ENCODE measurements at places on chromosomes 1 and 21.

DNA sequence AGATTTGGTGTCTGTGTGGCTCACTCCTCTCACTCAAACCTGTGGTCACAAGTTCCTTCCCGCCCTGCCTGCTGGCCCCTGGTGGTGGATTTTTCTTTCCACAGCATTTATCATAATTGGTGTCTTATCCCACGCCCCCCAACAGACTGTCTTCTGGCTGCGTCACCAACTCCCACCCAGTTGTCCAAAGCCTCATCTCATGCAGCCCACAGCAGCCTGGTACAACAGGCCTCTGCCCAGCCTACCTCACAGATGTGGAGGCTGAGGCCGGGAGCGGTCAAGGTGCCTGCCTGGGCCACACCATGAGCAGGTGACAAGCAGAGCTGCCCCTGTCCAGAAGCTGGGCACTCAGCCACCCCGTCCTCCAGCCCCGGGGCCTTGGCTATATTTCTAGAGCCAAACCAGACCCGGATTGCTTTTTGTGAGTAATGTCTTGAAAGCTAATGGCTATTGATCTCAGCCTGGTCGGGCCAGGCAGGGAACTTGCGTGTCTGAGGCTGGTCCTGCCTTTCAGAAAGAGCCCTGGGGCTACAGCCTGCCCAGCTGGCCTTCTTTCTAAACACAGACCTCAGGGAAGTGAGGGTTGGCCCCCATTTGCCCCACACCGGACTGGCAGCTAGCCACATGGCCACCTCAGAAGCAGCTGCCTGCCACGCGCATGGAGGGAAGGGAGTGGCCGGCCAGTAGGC lies 2.6 kb downstream of the KCNAB2 start:
- DNase-seq = no peak

GRCh38 chr1:92476071-92476631 lies 10.6 kb downstream of the GFI1 start:
- DNase-seq = no peak

DNA sequence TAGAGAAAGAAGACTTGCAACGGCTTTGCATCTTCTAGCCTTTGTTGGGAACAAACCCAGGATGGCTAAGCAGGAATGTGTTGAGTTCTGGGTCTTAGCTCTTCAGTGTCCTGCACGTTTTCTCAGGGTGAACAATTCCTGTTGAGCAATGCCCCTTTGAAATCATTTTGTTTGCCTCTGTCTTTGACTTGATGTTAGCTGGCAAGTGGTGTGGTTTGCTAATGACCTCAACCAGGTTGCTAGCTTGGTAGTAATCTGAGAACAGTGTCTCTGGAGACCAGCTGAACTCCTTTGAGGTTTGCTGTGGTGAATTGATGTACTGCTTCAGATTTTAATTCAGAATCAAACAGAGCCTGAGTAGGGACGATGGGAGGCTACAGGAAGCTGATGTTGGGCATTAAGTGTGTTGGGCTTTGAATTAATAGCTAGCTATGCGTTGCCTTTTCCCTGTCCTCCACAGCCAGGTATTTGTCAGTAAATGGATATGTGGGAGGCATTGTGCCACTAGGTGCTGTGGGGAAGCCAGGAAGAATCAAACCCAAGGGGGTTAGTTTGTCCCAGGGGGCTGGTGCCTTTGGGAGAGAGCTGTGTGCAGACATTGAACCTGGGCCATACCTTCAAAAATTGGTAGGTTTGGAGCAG lies 23.3 kb upstream of the SRSF10 start:
- DNase-seq = no peak

DNA sequence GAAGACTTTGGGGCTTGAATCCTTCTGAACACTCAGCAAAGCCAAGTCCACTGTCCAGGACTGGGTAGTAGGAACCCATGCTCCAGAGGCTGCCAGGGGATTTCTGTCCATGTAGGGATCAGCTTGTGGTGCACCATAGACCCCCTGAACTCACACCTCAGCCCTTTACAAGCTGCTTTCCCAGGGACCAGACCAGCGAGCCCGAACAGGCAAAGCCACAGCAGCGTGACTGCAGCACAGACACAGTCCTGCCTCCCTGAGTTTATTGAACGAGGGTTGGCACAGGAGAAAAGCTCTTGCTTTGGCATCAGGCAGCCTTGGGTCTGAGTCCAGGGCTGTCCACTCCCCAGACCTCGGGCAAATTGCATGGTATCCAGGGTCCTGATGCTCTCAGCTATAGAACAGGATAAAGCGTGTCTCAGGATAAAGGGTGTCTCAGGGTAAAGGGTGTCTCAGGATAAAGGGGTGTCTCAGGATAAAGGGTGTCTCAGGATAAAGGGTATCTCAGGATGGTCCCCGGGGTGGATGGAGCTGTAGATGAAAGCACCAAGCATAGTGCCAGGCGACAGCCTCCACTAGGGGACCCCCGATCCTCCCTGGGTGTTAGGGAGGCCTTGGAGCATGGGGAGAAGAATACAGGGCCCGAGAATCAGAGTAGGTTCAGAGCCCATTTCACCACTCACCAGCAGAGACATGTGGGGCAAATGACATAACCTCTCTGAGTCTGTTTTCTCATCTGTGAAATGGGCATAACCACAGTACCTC lies 648.8 kb downstream of the NPHP4 start:
- DNase-seq = no peak

All from right forelimb (tissue), 1 donor.